Calu3 (cell line): ENCODE measurements at places on chromosomes 2 and 18. TPM values are rescaled to one million over a fixed set of nuclear protein-coding genes. Genes with fewer than 3 reads are reported as not detected.

GRCh38 chr18:31695989-31696388, 11.6 kb upstream of the B4GALT6 start:
- DNase-seq, result no peak

GRCh38 chr2:217479566-217479965, 523.2 kb downstream of the TNS1 start:
- DNase-seq, result no peak

- DNase-seq, result no peak
Measured at GRCh38 chr18:77081390-77081778, 51.2 kb downstream of the MBP start.

DNA sequence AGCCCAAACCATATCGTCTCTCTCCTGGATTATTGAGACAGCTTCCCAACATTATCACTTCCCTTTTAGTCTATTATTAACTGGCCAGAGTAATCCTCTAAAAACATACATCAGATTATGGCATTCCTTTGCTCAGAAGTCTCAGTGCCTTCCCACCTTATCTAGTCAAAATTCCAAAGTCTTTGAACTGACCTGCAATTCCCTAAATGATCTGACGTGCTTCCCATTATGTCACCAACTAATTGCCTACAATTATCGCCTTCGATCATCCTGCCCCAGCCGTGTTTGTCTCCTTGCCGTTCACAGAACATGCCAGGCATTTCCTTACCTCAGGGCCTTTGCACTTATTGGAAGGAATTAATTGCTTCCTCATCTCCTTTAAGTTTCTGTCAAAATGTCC, 332.4 kb downstream of the IRS1 start:
- no peak for DNase-seq

- DNase-seq, result no peak
Measured at GRCh38 chr2:33890686-33891085, 291.6 kb upstream of the FAM98A start.

DNA sequence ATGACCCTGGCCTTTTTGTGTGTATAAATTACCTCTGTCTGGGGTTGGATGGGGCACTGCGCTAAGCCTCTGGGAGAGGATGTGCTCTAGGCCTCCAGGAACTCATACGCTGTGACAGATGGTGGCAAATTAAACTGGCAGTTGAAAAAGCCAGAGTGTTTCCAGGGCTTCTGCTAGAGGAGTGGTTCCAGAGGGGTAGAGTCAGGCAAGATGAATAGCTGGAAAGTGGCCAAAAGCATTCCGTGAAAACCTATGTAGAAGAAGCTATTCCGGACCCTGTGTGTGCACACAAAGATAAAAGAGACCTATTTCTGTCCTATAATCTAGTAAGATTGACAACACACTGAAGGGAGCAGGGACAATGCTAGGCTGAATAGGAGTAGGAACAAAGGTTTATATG, 84.8 kb downstream of the ACTR3 start:
- no peak for DNase-seq

DNA sequence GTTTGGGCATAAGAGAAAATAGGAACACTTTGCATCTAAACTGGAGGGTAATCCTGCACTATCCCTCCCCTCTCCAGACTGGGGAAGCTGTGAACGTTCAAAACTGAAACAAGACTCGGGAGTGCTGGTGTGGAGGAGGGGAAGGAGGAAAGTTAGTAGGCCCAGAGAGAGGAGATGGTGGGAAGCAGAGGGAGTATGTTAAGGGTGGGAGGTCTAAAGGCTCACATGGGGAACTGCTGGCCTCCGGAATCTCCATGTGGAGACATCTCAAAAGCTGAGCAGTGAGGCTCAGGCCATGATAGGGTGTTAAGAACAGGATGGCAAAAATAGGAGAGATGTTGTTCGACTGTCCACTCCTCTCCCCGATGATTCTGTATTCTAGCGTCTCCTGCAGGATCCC, 47.9 kb downstream of the ADD2 start:
- DNase-seq, result no peak

GRCh38 chr2:200340508-200341224, 34.2 kb downstream of the SPATS2L start:
- no peak for DNase-seq

DNA sequence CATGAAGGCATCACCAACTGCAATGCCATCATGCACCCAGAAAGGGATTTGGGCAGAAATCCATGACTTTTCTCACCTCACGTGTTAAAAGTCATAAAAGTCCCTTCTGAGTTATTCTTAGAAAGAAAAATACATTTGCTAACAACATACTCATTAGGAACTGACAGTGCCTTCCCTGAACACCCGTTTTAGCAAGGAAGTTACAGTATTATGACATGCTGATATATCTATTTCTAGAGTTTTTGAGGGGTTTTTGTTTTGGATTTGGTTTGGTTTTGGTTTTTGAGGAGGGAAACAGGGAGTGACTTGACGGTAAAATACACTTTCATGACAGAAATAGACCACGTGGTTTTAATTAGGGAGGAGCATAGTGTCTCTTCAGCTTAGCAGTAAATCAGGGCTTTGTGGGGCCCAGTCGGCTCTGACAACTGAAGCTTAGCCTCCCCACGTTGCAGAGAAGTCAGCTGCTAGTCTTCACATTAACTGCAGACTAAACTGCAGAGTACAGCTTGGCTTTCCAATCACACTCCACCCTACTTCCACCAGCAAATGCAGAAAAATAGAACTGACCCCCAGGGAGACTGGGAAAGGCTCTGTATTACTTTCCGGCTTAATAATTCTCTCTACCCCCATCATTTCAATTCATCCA, 141.4 kb downstream of the FAM124B start:
- DNase-seq, result no peak

L3MBTL4 gene
- 2.1 and 2.4 TPM in 2 replicates for total RNA-seq

DNA sequence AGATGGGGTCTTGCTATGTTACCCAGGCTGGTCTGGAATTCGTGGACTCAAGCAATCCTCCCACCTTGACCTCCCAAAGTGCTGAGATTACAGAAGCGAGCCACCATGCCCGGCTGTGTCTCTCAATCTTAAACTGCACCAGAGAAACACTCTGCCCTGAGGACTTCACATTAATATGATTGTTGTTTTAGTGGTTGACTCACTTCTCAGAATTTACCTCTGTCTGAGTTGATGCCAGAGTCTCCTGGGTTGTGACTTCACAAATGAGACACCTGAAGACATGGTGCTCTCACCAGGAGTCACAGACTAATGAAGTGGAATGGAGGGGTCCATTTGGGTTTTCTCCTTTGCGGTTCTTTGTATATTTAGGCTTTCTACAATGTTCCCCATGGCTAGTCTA, 61.0 kb upstream of the TGIF1 start:
- DNase-seq, result no peak

GRCh38 chr18:26386441-26386840, 160.2 kb downstream of the TAF4B start:
- no peak for DNase-seq

DNA sequence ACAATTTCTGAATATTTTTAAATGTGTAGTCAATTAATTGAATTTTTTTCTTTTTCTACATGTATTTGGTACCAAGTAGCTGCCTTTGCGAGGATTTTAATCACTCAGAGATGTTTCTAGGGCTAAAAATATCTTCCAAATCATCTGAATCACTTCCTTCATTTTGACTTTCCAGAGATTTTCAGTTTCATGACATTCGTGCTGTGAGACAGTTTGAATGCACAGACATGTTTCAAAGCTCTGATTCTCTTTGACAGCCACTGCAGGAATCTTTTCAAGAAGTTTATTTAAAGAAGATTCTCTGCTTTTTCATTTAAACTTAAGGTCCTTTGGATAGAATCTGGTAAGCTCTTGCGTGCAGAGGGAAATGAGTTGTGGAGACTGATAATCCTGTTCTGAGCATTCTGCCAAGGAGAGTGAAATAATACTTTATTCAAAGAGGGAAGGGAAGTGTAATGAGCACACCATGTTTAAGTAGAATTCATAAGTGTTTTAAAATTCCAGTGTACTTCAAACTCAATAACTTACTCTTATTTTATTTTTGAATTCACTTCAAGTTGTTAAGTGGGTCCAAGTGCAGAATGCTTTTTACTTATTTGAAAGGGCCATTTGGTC, 9.7 kb downstream of the CYBRD1 start:
- no peak for DNase-seq

GRCh38 chr2:198268519-198268918, 464.1 kb downstream of the PLCL1 start:
- no peak for DNase-seq

IL36A gene
- not detected in 2 replicates for total RNA-seq

DNA sequence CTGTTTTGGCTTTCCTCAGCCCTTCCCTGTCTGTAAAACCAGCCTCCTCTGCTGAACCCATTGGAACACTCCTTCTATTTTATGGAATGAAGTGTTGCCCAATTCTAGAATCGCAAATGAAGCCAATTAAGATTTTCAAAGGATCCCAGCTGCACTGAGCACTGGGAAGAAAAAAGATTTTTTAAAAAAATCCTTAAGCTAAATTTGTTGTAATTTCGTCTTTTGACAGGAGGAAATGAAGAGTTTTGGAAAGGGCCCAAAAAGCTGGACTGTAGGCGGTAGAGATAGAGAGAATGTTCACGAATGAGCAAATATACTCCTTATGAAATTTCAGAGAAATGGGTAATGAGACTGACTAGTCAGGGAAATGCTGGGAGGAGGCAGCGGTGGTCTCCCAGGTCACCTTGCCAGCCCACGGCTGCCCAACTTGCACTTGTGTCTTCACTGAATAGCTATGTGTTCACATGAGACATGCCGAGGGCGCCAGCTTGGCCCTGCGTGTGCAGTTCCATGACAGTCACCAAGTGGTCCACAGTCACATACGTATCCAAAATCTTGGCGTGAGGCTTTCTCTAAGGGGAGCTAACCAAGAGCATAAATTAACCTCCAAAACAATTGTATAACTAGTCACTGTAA, 69.9 kb downstream of the SGPP2 start:
- DNase-seq, result no peak

CHRNG gene
- not detected in 2 replicates for total RNA-seq

DNA sequence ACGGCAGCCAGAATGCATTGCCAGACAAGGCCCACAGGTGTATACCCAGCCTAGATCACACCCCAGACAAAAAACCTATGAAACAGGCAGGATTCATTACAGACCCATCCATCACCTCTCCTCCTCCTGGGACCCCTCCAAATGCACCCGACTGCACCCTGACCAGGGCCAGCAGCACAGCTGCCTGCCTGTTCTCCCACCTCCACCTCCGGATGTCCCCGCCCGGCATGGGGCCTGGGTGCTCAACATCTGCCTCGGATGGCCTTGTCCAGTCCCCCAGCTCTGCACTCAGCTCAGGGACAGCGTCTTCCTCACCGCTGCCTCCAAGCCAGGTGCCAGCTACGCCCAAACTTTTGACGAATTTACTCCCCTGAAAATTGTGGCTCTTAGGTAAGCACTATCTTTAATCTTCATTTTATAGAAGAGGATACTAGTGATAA, 91.1 kb downstream of the TPO start:
- no peak for DNase-seq

GRCh38 chr18:50716902-50717301, 102.9 kb downstream of the MRO start:
- no peak for DNase-seq

DNA sequence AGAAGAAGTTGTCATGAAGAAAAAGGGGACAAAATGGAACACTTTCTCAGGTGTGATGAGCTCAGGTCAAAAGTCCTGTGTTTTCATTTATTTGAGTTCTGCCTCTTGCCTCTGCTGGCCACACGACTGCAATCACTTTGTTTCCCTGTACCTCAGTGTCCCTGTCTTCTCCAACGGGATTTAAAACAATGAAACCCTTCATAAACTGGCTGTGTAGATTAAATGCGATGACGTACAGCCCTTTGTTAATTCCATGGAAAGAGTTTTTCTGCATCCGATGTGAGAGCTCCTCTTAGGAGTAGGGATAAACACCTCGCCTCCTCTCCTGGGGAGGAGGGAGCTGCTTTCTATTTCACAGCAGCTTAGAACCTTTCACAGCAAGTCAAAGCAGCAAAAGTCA, 51.5 kb upstream of the CNGA3 start:
- no peak for DNase-seq

DNA sequence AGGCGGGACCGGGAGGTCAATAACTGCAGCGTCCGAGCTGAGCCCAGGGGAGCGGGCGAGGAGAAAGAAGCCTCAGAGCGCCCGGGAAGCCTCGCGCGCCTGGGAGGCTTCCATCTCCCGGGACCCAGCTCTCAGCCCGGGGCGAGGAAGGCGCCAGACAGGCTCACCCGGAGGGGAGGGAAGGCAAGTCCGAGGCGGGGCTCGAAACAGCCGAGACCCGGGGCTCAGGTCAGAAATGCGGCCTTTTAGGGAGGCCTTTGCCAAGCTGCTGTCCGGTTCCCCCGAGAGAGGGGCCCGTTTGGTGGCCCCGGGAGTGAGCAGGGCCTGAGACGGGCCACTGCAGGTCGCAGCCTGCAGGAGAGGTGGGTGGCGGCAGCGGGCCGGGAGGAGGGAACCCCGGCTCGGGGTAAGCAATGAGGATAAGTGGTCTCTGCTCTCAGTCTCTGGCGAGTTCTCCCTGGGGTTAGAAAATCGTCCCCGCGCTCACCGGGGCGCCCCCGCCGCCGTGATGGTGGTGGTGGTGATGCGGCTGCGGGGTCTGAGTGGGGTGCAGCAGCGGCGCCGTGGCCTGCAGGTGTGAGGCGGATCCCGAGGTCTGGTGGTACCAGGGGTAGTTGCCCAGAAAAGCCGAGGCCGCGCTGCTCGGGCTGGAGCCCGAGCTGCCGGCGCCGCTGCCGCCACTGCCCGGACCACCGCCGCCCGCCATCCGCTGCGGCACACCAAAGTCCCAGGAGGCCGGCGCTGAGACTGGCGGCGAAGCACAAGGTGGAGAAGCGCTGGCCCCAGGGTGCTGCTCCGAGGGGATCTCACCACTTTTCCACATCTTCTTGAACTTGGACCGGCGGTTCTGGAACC, 2.4 kb downstream of the DLX2 start:
- DNase-seq, result no peak

NEU4 gene
- total RNA-seq, result 0.14 and 0.37 TPM in 2 replicates

DNA sequence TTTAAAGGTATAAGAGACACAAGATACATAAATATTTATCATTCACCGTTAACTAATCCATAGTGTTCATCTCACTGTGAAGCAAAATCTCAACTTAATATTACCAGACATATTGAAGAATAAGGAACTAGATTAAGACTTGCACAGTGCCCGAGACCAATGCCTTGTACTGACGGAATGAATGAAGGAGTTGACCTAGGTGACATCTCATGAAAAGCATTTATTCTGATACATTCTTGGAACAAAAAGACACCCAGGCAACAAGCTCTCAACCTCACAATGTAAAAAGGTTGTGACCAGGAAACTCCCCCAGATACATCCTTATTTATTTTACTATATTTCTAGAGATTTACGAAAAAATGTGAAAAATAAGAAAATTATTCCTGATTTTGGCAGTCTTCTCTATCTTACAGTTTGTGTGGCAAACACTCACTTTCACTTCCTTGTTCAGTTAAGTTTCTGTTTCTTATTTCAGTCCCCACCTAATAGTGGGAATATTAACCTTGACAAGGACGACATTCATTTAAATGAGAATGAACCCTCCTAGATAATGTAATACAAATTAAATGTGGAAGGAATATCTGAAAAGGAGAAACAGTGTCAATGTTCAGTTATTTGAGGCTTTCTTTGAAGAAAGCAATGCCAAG, 28.4 kb downstream of the M1AP start:
- no peak for DNase-seq

GRCh38 chr18:60753753-60754152, 381.2 kb upstream of the MC4R start:
- DNase-seq, result no peak
